ENCODE measurements at places on chromosomes 5 and 9.

GRCh38 chr5:10800852-10801251 is 39.8 kb upstream of the DAP start:
- DNase-seq: no peak

DNA sequence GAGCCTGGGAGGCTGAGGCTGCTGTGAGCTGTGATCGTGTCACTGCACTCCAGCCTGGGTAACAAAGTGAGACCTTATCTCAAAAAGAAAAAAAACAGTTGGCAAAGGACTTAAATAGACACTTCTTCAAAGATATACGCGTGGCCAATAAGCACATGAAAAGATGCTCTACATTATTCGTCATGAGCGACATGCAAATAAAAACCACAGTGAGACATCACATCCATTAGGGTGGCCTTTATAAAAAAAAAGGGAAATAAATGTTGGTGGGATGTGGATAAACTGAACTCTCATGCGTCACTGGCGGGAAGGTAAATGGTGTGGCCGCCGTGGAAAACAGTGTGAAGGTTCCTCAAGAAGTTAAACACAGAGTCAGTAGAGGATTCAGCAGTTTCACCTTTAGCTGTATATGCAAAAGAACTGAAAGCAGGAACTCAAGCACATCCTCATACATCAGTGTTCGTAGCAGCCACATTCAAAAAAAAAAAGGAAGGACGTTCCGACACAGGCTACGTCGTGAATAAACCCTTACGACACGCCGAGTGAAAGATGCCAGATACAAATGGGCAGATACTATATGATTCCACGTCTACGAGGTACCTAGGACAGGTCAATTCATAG is 24.5 kb upstream of the NRARP start:
- DNase-seq: no peak

DNA sequence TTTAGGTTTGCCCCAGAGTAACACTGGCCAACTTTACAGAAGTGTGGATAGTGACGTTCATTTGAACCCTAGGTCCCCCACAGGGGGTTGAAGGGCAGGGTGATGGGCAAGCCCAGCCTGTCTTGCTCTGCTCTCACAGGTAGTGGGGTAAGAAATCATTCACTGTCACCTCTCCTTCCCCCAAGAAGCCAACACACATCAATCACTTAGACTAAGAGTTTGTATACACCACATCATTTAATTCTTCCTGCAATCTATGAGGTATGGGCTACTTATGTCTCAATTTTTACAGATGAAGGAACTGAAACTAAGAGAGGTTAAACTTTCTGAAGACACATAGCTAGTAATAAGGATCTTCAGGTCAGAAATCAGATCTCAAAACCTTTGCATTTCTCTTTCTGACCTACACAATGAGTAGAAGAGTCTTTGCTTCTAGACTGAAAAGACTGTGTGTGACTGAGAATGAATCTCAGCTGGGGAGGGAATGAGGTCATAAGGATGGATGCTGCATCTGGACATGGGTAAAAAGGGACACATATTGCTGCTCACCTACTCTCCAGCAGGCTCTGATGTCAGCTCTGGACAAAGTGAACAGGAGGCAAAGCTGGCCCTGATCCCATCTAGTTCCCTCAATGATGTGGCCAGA is 81.0 kb upstream of the EQTN start:
- no peak for DNase-seq

- no peak for DNase-seq
Observed at GRCh38 chr9:73807952-73808351, 656.3 kb downstream of the ANXA1 start.

GRCh38 chr5:79787448-79787847 is 97.8 kb downstream of the CMYA5 start:
- DNase-seq: no peak

- DNase-seq: no peak
Observed at GRCh38 chr5:158049459-158049858, 190.5 kb upstream of the CLINT1 start.

GRCh38 chr5:150765799-150766169 is 7.0 kb upstream of the DCTN4 start:
- no peak for DNase-seq

GRCh38 chr5:67989456-67989855 is 226.1 kb upstream of the PIK3R1 start:
- no peak for DNase-seq

GRCh38 chr9:135968601-135969000 is 7.4 kb upstream of the UBAC1 start:
- DNase-seq: no peak
